Mesenteric fat pad (tissue), 1 donor: ENCODE measurements at places on chromosomes 7 and 10. TPM values are rescaled to one million over a fixed set of nuclear protein-coding genes. Genes with fewer than 3 reads are reported as not detected.

GRCh38 chr10:130902471-130902870, 409.1 kb downstream of the TCERG1L start:
- DNase-seq = no peak

Gene PRRT4
- total RNA-seq = 17.4 TPM

Gene NYAP1
- 1.2 TPM for total RNA-seq

Gene NANOS1
- total RNA-seq = 54.3 TPM

DNA sequence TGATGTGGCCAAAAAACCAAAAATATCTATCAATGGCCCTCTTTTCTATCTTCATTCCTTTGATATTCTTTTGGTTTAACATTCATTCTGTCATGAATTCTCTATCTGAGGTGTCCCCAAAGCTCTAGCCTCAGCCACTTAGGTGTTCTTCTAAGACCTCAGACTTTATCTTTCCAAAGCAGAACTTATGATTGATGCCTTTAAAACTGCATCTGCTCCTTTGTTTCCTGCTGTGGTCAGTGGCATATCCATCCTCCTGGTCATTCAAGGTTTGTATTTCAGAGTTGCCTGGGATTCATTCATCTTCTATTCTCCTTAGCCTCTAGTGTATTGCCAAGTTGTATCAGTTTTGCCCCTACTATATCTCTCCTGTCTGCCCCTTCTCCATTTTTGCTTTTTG, 30.6 kb downstream of the FHIP2A start:
- DNase-seq = no peak

GRCh38 chr7:33423646-33424020, 294.3 kb downstream of the BBS9 start:
- no peak for DNase-seq

Gene ZNF398
- total RNA-seq = 11.6 TPM

- DNase-seq = no peak
These were observed 44.4 kb downstream of the MYPN start for GRCh38 chr10:68153473-68154210.

- DNase-seq = no peak
These were observed 222.1 kb downstream of the GLI3 start for GRCh38 chr7:42014625-42015618.

GRCh38 chr7:129401967-129402860, 32.0 kb upstream of the STRIP2 start:
- no peak for DNase-seq
